ENCODE measurements at places on chromosomes 13 and 19. TPM values are rescaled to one million over a fixed set of nuclear protein-coding genes. Genes with fewer than 3 reads are reported as not detected.

The STARD13 gene
- 23.5 TPM for total RNA-seq

The TYK2 gene
- total RNA-seq: 82.5 TPM

The IQCN gene
- 0.33 TPM for total RNA-seq

The UHRF1 gene
- 23.0 TPM for total RNA-seq

The RXFP2 gene
- total RNA-seq: not detected

The TSC22D1 gene
- total RNA-seq: 114 TPM

The CBY2 gene
- not detected for total RNA-seq

The ZSWIM4 gene
- total RNA-seq: 19.4 TPM

The ZNF85 gene
- total RNA-seq: 3.4 TPM

The FPR1 gene
- total RNA-seq: not detected

The GJB2 gene
- total RNA-seq: 0.07 TPM

The CGB3 gene
- total RNA-seq: not detected

The ZNF548 gene
- total RNA-seq: 21.2 TPM

The SPRY2 gene
- 57.7 TPM for total RNA-seq

The EFNA2 gene
- not detected for total RNA-seq

The SUPT20H gene
- total RNA-seq: 36.2 TPM

The NAPSA gene
- total RNA-seq: 0.36 TPM

The ITPKC gene
- 13.0 TPM for total RNA-seq

The PPP2R1A gene
- total RNA-seq: 278 TPM

The TEX26 gene
- total RNA-seq: not detected

The ALKBH7 gene
- total RNA-seq: 20.9 TPM

The DHX34 gene
- 8.4 TPM for total RNA-seq

The AKAP8 gene
- 10.7 TPM for total RNA-seq

The GTF2F2 gene
- total RNA-seq: 12.4 TPM

Measured in smooth muscle cell of the pulmonary artery (primary cell).